SW480 (cell line): ENCODE measurements at places on chromosomes 16 and 17.

- no peak for DNase-seq
These were observed 24.0 kb upstream of the SALL1 start for GRCh38 chr16:51175081-51175480.

- DNase-seq: peak; percentile 92
These were observed 73.5 kb downstream of the GOSR1 start for GRCh38 chr17:30550512-30551273.

DNA sequence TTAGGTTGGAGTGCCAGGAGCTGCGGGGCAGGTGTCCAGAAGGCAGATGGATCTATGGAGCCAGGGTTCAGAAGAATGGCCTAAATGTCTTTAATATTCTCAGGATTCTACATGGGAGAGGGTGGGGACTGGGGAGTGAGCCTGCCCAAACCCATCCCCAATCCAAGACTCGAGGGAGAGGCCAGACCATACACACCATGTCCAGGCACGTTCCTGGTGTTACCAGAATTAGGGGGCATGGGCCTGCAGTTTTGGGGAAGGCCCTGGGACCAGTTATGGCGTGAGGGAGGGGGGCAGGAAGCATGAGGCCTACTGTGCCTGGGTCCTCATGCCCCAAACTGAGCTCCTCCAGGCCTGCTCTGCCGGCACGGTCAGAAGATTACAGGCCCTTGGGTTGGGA is 1.9 kb downstream of the TAX1BP3 start:
- DNase-seq: no peak

DNA sequence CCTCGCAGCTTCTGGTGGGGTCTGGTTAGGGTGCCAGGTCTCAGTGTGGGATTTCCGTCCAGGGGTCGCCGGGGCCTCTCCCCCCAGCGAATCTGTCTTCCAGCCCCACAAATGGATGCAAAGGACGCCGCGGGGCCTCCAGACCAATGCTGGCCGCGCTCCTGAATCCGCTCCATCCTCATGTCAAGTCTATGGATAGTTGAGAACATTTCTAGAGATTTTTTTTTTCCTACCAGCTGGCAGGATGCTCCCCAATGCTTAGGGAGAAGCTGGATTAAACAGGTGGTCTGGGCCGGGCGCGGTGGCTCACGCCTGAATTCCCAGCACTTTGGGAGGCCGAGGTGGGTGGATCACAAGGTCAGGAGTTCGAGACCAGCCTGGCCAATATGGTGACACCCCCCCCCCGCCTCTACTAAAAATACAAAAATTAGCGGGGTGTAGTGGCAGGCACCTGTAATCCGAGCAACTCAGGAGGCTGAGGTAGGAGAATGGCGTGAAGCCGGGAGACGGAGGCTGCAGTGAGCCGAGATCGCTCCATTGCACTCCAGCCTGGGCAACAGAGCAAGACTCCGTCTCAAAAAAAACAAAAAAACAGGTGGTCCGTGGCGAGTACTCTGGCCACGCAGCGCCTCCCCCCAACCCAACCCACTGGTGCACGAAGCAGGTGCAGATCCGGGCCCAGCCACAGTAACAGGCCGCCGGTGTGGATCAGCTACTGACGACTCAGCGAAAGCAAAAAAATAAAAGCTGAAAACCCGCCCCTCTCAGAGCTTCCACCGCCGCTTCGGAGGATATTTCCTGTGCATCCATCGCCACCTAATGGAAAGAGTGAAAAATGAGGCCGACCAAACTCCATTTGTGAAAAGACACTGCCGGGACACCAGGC is 1.1 kb upstream of the NXN start:
- peak; percentile 88 for DNase-seq

DNA sequence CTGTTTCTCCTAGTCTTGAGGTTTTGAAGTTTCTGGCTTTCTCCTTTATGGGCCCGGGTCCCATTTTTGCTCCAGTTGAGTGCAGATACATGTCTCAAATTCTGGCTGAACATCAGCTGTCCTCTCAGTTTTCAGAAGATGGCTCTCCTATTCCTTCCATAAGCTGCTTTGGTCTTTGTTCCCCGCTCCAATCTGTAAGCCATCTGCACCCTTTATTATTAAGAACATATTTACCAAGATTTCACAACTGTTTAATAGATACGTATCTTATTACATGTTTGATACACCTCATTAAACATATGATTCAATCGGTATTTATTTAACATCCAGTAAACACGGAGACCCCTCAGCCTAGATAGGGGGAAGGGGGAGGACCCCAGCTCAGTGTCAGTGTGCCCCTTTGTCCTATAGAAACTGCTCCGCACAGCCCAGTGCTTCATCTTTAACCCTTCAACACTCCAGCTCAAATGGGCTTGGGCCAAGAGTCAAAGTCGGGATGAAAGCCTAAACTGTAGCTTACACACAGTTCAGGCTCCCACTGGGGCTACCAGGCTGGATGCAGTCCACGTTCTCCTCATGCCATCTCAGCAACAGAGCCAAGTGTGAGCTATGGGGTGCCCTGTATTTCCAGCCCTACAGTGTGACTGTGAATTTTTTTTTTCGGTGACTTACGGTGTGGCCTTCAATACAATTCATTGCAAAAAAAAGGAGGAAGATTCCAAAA is 166.0 kb upstream of the ZFHX3 start:
- no peak for DNase-seq

- no peak for DNase-seq
These were observed 18.8 kb downstream of the POLR3K start for GRCh38 chr16:34648-34987.

- no peak for DNase-seq
These were observed 276.8 kb downstream of the NTN1 start for GRCh38 chr17:9298135-9298534.

- DNase-seq: no peak
These were observed 739 bp upstream of the FAM117A start for GRCh38 chr17:49764559-49765180.

DNA sequence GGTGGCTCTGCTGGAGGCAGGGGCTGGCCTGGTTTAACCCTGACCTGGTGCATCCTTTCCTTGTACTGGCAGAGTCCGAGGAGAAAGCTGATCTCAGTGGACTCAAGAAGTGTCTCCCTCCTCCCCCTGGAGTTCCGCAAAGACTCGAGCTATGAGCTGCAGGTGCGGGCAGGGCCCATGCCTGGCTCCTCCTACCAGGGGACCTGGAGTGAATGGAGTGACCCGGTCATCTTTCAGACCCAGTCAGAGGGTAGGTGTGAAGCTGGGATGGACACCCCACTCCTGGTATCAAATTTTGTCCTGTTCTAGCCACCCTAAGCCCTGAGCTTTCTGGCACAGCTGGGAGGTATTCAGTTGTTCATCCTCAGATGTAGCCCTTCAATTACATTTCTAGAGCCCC is 42.5 kb downstream of the IL21R start:
- DNase-seq: no peak

DNA sequence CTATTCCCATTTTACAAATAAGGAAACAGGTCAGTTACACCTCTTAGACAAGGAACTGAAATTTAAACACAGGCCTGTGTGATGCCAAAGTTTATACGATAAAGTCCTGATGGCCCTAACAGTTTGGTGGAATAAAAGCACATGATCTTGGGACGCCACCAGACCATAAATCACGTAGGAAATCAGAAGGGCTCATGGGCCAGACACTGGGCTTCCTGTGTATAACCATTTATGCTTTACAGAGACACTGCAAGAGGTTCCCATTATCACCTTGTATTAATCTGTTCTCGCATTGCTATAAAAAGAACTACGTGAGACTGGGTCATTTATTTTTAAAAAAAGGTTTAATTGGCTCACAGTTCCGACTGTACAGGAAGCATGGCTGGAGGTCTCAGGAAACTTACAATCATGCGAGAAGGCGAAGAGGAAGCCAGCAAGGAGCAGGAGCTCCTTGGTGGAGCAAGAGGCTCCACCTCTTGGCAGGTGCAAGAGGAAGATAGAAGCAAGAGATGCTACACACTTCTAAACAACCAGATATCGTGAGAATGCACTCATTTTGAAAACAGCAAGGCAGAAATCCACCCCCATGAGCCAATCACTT is 124.0 kb upstream of the MON1B start:
- no peak for DNase-seq

DNA sequence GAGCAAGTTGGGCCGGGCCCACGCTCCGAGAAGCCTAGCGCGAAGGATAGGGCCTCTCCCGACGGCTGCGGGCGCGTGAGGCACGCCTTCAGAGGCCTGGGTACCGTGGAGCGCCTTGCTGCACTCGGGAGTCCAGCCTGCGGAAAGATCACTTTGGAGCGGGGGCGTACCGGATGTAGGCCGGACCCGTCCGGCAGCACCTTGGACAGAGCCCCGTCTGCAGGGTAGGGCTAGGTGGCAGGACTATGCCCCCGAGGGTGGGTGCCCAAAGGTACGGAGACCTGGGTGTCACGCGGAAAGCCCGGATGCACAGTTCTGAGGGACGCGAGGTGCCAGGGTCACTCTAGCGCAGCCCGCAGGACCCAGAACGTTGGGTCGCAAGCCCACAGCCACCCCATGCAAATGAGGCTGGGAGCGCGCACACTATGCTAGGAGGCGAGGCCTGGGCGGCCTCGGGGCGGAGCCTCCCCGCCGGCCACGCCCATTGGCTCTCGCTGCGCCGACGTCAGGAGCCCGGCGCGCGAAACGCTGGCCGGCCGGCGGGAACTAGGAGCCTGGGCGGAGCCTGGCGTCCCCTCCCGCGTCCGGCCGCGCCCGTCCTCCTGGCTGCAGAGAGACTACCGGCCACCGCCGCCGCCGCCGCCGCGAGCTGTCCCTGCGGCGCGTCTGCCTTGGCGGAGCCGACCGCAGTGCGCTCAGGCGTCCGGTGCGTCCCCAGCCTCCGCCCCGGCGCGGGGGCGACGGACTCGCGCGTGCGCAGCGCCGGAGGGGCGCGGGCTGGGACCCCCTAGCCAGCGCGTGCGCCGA is at the start of gene PAQR4:
PAQR4 (plus strand) TSS at position 611 of the 807 bp plus-strand sequence. CDS start 327 bp downstream, outside the sequence.
- DNase-seq: peak; percentile 90

GRCh38 chr16:86042393-86042792 is 143.4 kb downstream of the IRF8 start:
- DNase-seq: no peak

GRCh38 chr17:27521281-27522027 is 65.2 kb downstream of the KSR1 start:
- DNase-seq: no peak

GRCh38 chr17:82128287-82128686 is 30.3 kb upstream of the FASN start:
- DNase-seq: no peak

- no peak for DNase-seq
These were observed 165.8 kb downstream of the CHD9 start for GRCh38 chr16:53220585-53220984.

- no peak for DNase-seq
These were observed 58.1 kb upstream of the GOT2 start for GRCh38 chr16:58792188-58792587.

GRCh38 chr17:43737722-43738121 is 20.9 kb downstream of the SOST start:
- DNase-seq: no peak

GRCh38 chr17:4898351-4898750 is 985 bp upstream of the C17orf107 start:
- no peak for DNase-seq

DNA sequence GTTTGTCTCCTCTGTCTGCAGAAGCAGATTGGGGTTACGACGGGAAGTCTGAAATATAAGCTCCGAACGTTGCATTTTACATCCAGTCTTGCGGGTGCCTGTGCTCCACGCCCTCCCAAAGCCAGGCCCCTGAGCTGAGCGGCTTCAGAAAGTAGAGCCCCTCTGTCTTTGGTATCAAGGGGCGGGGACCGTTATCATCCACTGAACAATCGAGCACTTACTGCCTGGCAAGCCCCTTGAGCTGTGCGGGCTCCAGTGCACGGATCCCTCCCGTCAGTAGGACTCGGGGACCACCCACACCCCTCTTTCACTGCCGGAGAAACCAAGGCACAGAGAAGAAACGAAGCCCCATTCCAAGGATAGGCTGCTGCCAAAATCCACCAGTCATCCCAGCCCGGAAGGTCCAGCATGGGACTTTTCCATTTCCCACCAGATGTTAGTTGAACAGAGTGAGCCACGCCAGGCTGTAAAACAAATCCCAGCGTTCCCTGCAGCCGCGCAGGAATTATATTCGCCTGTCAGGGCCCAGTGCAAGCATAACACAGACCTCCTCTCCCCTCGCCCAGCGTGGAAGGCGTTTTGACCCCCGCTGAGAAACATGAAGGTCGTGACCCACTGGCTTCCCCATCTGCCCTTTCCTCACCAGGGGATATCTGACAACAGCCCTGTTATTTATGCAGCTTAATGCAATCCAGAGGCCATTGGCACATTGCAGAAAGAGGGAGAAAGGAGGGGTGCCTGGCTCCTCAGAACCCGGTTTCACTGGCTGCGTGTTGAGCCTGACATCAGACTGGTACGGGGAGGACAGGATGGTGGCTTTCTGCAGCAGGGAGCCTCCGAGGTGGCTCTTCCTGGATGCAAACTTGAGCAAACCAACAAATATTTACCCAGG is 212.2 kb upstream of the FOXF1 start:
- DNase-seq: no peak

DNA sequence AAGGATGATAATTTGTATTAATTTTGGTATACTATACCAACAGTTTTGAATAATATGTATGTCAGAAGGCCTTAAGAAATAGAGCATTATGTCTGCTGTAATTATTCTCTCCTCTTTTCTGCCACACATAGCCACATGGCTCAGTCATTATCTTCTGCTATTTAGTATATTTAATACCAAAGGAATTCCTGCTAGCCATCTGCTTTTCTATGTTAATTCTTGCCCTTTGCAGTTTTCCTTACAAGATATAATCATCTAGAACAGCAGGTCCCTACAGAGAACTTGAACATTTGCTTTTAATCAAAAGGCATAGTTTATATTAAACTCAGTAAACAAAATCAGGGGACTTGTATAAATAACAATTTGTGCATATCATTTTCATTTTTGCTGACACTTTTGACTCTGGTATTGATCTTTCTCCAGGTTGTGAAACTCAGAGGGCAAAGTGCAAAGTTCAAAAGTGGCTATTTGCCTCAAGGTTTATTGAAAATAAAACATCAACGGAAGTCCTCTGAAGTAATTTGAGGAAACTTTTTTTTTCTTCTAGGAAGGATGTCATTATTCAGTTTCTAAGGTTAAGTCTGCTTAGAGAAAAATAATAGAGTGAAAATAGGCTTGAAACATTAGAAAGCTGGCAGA is 702.0 kb downstream of the KCNJ2 start:
- no peak for DNase-seq
